Neural crest cell (in vitro differentiated cells): ENCODE measurements at places on chromosomes 12 and 14.
A peak's percentile ranks its signal among the peaks of the same experiment; 100 is the strongest.

DNA sequence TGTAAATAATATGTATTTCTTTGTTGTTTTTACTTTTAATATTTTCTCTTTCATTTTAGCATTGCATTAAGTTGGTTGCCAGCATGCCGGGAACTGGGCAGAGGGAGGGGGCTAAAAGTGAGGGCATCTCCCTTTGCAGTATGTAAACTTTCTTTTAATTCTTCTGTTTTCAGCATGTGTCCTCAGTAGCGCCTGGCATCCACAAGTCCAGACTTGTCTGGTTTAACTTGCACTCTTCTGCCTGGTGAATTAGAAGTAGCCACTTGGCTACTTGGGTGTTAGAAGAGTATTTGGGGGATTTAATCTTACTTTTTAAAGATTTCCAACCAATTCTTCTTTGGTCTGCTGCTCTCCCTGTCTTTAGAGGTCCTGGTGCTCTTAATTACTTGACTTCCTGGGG, 117.2 kb upstream of the SCAF11 start:
- DNase-seq, result no peak
- H3K27me3 ChIP-seq, result peaks cover 6% of the 10 kb centered on the region

DNA sequence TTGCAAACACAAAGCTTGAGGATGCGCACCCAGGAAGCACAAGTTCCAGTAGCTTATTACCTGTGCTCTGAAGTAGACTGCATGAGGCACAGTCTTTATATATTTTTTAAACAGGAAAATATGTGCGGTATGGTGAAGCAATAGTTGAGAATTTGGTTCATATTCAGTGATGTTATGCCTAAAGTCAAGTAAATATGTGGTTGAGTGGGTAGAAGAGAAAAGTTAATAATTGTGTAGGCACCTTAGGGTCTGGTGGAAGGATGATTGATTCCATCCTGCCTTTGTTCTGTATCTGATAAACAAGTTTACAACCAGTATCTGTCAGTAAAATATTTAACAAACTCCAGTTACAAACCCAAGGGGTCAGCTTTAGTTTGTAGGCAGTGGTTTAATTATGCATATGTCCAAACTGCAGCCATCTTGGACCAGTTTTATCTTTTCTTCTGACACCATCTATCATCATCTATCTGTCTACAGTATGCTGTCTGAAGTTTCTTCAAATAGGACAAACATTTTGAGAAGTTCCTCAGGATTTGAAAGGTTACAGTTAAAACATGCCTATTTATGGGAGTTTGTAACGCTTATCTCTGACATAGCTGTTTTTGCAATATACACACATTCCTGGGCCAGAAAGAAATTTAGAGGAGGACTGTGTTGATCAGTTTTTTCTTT, 10.8 kb downstream of the SINHCAF start:
- H3K27me3 ChIP-seq, result no peaks in the 10 kb centered on the region
- DNase-seq, result no peak
- no peak overlapping the region for H3K4me3 ChIP-seq
- H3K4me1 ChIP-seq, result peaks cover 41% of the 10 kb centered on the region
- H3K27ac ChIP-seq, result no peak overlapping the region

GRCh38 chr12:53995378-53996239, 4.4 kb upstream of the HOXC9 start:
- peaks cover 100% of the 10 kb centered on the region for H3K27me3 ChIP-seq
- no peak for DNase-seq
- peak overlapping the region; percentile 91 for H3K27ac ChIP-seq
- H3K4me1 ChIP-seq, result no peaks in the 10 kb centered on the region
- peak overlapping the region; percentile 75 for H3K4me3 ChIP-seq

- H3K27ac ChIP-seq, result no peak overlapping the region
- peaks cover 4% of the 10 kb centered on the region for H3K36me3 ChIP-seq
- H3K4me3 ChIP-seq, result no peak overlapping the region
- no peak for DNase-seq
- no peaks in the 10 kb centered on the region for H3K27me3 ChIP-seq
Measured at GRCh38 chr14:55327179-55327578, 56.0 kb downstream of the FBXO34 start.

GRCh38 chr14:46472261-46472660, 179.3 kb downstream of the RPL10L start:
- no peak overlapping the region for H3K4me3 ChIP-seq
- H3K27me3 ChIP-seq, result no peaks in the 10 kb centered on the region
- no peaks in the 10 kb centered on the region for H3K4me1 ChIP-seq
- no peak overlapping the region for H3K27ac ChIP-seq

DNA sequence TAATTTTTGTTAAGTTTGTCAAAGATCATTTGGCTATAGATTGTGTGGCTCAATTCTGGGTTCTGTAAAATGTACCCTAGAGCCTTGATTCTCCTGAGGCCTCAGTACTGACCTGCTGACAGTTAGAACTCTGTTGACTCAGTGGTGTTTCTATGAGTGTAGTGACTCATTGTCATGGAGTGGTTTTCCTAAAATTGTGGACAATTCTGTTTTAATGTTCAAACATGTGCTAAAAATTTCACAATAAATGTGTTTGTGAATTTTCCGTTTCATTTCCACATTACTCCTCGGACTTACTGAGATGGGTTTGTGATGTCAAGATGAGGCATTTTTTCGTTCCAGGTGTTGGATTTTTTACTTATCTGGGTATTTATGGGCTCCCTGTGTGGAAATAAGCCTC, 695.9 kb downstream of the TMEM121 start:
- H3K4me1 ChIP-seq, result no peaks in the 10 kb centered on the region
- peaks cover 9% of the 10 kb centered on the region for H3K36me3 ChIP-seq
- H3K27ac ChIP-seq, result no peak overlapping the region
- H3K4me3 ChIP-seq, result no peak overlapping the region
- DNase-seq, result no peak
- no peaks in the 10 kb centered on the region for H3K27me3 ChIP-seq

DNA sequence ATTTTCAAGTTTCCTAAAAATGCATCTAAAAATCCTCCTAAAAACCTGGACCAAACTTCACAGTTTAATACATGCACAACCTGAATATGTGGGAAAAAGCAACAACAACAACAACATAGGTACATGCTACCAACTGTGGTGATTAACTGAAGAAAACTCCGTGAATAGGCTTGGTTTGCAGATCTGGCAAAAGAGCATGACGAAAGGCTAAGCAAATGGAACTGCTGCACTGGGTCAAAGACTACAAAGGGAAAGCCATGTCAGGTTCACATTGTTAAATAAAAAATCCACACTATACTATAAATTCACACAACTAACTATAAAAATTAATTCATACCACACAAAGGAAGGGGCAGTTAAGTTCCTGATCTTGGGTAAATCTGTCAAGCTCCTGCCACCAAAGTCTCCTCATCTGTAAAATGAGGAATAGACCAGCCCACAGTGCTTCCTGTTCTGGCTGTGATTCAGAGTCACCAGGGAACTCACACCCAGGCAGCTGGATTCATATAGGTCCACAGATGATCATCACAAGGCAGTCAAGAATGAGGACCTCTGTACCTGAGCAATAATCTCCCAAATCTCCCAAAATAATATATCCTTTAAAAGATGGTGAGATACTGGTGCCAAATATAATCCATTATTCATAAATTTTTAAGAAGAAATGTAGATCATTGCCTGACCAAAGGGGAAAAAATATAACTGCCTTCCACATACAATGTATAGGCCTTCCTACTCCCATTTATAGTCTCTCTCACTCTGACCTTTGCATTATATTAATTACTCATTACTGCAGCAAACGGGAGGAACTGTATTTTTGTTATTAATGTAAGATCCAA, 7.0 kb downstream of the CORO1C start:
- no peaks in the 10 kb centered on the region for H3K27me3 ChIP-seq
- H3K4me3 ChIP-seq, result peak overlapping the region; percentile 52
- H3K4me1 ChIP-seq, result peaks cover 78% of the 10 kb centered on the region
- H3K36me3 ChIP-seq, result no peaks in the 10 kb centered on the region

GRCh38 chr12:123200414-123200813, 32.5 kb downstream of the MPHOSPH9 start:
- H3K36me3 ChIP-seq, result peaks cover 10% of the 10 kb centered on the region
- H3K27ac ChIP-seq, result no peak overlapping the region
- DNase-seq, result no peak
- H3K4me1 ChIP-seq, result no peaks in the 10 kb centered on the region
- H3K27me3 ChIP-seq, result no peaks in the 10 kb centered on the region

DNA sequence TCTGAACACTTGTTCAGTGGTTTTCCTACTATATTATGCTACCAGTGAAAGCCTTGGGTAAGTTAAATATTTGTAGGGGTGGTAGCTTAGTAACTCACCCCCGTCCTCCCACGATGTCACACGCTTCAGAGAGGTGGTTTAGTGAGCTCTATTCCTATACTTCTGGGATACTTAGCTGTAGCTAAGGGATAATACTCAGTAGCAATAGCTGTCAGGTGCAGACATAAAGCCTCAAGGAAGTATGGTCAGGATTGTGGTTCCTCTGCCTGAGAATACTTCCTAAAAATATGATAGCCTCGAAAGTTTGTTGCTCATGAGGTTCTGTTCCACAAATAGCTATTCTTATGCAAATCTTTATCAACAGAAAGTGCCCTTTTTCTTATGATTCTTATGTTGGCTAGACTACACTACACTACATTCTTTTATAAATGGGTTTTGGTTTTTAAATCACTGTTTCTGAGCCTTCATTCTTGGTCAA, 11.9 kb downstream of the DLST start:
- no peaks in the 10 kb centered on the region for H3K27me3 ChIP-seq
- H3K36me3 ChIP-seq, result peaks cover 23% of the 10 kb centered on the region
- no peak overlapping the region for H3K4me3 ChIP-seq
- no peak for DNase-seq
- no peak overlapping the region for H3K27ac ChIP-seq

DNA sequence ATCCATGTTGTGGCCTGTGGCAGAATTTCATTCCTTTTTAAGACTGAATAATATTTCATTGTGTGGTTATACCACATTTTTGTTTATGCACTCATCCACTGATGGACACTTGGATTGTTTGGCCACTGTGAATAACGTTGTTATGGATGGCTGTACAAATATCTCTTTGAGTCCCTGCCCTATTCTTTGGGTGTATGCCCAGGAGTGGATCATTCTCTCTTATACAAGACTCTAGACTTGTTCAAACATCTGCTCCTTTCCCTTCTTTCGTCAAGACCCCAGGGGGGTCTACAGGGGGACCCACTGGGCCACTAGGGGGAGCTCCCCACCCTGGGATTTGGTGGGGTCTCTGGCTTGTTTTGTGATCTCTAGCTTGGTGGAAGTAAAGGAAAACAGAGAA, 77.4 kb downstream of the FBXL14 start:
- H3K36me3 ChIP-seq, result peaks cover 17% of the 10 kb centered on the region
- peak; percentile 56 for DNase-seq
- no peak overlapping the region for H3K4me3 ChIP-seq
- H3K27ac ChIP-seq, result no peak overlapping the region
- peaks cover 15% of the 10 kb centered on the region for H3K4me1 ChIP-seq

DNA sequence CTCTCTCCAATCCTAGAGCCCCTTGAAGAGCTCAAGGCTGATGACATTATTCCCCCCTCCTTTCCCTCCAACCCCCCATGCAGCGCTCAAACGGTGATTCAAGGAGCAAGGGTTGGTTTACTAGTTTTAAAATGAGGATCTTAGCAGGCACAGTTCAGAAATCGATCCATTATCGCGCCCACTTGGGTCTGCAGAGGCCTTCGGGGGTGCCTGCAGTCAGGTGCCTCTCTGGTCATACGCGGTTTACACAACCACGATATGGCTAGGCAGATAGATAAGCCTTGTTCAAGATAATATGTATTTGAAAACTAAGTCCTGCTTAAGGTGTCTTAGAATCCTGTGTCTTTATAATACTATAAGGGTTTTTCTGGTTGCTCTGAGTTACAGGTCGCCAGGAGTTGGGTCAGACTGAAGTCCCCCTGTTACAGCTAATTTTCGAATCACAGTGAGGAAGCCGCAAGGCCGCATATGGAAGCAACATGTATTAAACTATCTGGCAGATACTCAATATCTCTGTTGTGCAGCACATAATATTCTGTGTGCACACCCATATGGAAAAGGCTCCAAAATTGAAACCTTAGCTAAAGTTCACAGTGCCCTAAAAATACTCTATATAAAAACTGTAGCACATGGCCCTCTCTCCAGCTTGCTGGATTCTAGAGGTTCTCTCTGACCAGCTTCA, 10.0 kb downstream of the BHLHE41 start:
- peaks cover 16% of the 10 kb centered on the region for H3K4me1 ChIP-seq
- H3K36me3 ChIP-seq, result no peaks in the 10 kb centered on the region
- peak overlapping the region; percentile 73 for H3K4me3 ChIP-seq
- no peak for DNase-seq
- no peak overlapping the region for H3K27ac ChIP-seq
- peaks cover 62% of the 10 kb centered on the region for H3K27me3 ChIP-seq

DNA sequence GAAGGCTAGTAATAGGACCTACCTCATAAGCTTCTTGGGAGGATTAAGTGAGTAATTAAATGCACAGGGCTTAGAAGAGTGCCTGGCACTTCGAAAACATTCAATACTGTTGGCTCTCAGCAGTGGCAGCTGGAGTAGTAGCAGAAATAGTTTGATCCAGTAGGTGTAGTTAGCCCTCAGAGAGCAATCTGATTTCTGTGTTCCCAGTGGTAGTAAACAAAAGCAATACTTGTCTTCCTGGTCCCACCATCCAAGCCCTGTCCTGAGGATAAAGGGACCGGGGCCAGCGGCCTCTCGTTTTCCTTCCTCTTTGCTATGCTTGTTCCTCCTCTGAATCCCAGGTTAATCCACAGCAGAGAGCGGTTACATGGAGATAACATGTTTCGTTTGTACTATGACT, 131.6 kb downstream of the SAMD4A start:
- H3K4me3 ChIP-seq, result no peak overlapping the region
- no peak for DNase-seq
- no peaks in the 10 kb centered on the region for H3K27me3 ChIP-seq
- H3K27ac ChIP-seq, result no peak overlapping the region

- peaks cover 7% of the 10 kb centered on the region for H3K27me3 ChIP-seq
- no peaks in the 10 kb centered on the region for H3K4me1 ChIP-seq
- no peak overlapping the region for H3K4me3 ChIP-seq
- no peak overlapping the region for H3K27ac ChIP-seq
- DNase-seq, result no peak
- peaks cover 4% of the 10 kb centered on the region for H3K36me3 ChIP-seq
Measured at GRCh38 chr12:103560604-103561101, 26.4 kb upstream of the STAB2 start.

DNA sequence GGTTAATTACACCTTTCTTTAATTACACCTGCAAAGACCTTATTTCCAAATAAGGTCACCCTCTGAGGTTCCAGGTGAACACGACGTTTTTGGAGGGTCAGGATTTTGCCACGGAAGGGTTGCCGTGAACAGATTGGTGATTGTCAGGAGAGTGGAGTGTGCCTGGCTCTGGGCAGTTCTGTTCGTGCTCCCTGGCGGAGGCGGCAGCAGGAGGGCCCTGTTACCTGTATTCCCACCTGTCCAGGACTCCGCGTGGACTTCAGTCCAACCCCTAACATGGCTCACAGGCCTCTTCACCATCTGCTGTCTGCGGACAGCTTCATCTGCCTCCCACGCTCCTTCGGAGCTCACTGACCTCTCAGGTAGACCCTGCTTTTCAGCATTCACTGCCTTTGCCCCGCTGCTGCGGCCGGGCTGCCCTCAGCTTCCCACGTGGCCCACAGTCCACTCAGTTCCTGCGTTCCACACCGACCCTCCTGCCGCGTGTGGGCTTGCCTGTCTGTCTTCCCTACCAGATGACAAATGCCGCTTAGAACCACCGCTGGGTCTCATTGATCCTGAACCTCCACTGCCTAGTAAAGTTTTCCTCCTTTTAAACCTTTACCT, 187.5 kb upstream of the DIO3 start:
- no peaks in the 10 kb centered on the region for H3K36me3 ChIP-seq
- H3K27me3 ChIP-seq, result peaks cover 13% of the 10 kb centered on the region
- H3K4me3 ChIP-seq, result no peak overlapping the region
- H3K27ac ChIP-seq, result no peak overlapping the region
- peaks cover 9% of the 10 kb centered on the region for H3K4me1 ChIP-seq

GRCh38 chr12:46518729-46519128, 146.2 kb upstream of the SLC38A2 start:
- no peak for DNase-seq
- H3K27ac ChIP-seq, result no peak overlapping the region
- no peak overlapping the region for H3K4me3 ChIP-seq
- H3K36me3 ChIP-seq, result no peaks in the 10 kb centered on the region
